ENCODE measurements at places on chromosomes 12 and 14.

- no peak for DNase-seq
These were observed 557 bp downstream of the COPS7A start for GRCh38 chr12:6724409-6724797.

GRCh38 chr12:27309293-27309994 lies 23.2 kb upstream of the BMAL2 start:
- DNase-seq, result no peak

DNA sequence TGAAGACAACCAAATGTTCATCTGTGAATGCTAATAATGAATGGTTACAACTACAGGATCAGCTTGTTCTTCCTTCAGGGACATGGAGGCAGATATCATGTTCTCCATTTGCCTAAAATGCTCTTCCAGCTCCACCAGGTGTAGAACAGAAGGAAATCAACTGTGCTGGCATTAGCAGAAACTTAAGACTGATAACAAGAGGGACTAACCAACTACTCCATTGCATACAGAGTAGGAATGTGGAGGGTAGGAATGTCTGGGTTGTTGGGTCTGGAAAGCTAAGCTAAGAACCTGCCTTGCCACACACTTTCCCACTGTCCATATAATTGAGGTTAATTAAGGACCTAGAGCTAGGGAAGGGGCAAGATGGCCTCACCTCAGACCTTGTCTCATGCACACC lies 11.4 kb upstream of the KRT2 start:
- DNase-seq, result no peak

DNA sequence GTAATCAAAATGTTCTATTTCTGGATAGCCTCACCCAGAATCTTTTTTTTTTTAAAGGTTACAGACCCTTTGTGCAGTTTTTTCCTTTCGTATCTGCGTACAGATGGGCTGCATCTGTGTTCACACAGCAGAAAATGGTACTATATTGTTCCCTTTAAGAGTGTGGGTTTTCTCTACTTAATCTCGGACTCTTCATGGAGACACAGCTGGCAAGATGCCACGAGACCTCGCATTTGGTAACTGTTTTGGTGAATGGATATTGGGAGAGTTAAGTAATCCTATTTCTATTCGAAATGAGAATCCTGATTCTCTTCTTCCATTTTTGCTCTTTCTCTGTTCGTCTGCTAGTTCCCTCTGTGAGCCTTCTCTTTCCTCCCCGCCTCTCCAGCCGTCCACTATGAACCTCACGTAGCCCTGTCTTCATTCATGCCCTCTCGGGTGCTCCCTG lies 85.7 kb downstream of the SAMD4A start:
- no peak for DNase-seq

GRCh38 chr14:72948481-72949138 lies 22.3 kb downstream of the DCAF4 start:
- DNase-seq, result peak; percentile 48

DNA sequence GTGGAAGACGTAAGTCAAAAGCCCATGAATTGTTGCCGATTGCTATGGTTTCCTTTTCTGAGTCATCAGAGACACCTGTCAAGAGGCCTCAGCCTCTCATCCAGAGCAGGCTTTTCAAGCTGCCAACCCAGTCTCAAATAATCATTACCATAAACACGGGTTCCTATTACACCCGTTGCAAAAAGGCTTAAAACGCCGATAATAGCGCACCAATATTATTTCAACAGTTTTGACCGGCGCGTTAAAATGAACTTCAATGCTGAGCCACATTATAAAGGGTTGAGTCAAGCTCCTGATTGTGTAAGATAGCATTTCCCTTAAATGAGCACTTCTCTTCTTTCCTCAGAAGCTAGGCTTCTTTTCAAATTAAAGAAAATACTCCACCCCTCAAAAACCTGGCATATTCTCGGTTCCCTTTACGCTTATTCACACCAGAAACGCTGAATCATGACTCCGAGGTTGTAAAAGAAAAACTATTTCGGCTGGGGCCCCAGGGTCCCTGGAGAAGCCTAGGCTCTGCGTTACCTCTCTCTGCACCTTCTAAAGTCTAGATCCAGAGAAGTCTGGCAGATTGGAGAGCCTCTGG lies 1.4 kb downstream of the TMTC1 start:
- DNase-seq, result no peak

DNA sequence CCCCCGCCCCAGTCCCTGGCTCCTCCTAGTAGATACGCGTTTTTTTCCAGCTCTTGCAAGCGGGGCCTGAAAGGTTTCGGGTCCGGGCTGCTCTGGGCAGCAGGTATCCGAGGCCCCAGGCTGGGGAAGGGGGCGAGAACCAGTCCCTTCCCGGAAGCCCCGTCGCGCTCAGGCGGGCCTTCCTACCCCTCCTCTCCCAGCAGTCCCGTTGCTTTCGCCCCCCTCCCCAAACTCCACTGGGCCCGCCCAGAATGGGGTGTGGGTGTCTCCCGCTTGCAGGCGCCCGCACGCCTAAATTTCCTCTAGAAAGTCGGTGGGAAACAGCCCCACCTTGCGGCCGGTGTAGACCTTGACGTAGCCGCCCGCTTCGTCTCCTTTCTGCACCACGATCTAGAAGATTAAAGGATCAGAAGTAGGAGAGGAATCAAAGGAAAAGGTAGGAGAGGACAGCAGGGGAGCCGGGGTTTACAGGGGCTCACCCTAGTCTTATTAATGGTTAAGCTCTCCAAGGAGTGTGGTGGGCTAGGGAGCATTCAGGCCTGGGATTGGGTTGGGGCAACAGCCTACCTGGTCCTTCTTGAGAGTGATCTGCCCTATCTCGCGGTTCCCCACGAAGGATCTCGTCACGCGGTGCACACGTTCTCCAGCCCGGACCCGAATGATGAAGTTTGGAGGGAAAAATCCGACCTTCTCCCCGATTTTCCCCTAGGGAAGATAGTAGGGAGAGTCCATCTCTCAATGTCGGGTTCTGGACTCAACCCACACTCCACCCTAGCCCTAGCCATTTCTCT lies 7.3 kb downstream of the STAC3 start:
- DNase-seq, result peak; percentile 86

GRCh38 chr12:97754306-97754705 lies 291.7 kb downstream of the RMST start:
- no peak for DNase-seq

DNA sequence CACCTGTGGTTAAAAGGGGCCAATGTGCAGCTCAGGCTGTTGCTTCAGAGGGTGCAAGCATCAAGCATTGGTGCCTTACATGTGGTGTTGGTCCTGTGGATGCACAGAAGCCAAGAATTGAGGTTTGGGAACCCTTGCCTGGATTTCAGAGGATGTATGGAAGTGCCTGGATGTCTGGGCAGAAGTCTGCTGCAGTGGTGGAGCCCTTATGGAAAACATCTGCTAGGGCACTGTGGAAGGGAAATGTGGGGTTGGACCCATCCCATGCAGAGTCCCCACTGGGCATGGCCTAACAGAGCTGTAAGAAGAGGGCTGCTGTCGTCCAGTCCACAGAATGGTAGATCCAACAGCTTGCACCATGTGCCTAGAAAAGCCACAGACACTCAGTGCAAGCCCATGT lies 36.6 kb downstream of the PCNX1 start:
- DNase-seq, result no peak

DNA sequence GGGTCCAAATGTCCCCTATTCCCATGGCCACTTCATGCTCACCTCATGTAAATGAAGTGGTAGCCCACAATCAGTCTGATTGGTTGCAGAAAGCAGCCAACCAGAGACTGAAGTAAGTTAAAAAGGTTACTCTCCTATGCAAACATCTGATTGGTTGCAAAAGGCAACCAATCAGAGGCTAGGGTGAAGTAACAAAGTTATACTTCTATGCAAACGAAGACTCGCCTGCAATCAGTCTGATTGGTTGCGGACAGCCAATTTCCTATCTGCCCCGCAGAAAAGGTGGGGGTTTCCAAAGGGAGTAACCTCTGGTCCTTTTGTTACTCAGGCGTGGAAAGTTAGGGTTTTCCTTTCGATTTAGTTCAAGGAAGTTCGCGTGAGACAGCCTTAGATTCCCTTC lies 208.1 kb upstream of the NEDD1 start:
- DNase-seq, result no peak

- no peak for DNase-seq
These were observed 76.6 kb downstream of the PTPRB start for GRCh38 chr12:70560671-70561070.

- no peak for DNase-seq
These were observed 238.8 kb downstream of the PPFIA2 start for GRCh38 chr12:81520064-81520945.

DNA sequence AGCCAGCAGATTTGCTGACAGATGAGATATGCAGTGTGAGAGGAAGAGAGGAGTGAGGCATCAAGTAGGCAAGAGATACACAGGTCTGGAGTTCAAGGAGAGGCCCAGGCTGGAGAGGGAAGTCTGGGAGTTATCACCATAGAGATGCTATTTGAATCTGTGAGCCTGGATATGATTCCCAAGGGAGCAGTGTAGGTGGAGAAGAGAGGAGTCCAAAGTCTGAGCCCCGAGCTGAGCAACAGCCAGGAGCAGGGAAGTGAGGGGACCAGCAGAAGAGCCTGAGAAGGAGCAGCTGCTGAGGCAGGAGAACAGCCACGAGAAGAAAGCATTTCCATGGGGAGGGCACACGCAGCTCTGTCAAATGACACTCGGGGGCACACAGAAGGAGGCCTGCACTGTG lies 20.2 kb upstream of the NXPH4 start:
- DNase-seq, result no peak

DNA sequence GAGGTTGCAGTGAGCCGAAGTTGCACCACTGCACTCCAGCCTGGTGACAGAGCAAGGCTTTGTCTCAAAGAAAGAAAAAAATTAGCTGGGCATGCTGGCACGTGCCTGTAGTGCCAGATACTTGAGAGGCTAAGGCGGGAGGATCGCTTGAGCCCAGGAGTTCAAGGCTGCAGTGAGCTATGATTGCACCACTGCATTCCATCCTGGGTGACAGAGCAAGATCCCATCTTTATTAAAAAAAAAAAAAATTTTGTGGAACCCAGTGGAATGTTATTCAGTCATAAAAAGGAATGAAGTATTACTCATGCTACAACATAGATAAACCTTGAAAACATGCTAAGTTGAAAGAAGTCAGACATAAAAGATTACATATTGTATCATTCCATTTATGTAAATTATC lies 8.3 kb upstream of the ERBB3 start:
- no peak for DNase-seq

DNA sequence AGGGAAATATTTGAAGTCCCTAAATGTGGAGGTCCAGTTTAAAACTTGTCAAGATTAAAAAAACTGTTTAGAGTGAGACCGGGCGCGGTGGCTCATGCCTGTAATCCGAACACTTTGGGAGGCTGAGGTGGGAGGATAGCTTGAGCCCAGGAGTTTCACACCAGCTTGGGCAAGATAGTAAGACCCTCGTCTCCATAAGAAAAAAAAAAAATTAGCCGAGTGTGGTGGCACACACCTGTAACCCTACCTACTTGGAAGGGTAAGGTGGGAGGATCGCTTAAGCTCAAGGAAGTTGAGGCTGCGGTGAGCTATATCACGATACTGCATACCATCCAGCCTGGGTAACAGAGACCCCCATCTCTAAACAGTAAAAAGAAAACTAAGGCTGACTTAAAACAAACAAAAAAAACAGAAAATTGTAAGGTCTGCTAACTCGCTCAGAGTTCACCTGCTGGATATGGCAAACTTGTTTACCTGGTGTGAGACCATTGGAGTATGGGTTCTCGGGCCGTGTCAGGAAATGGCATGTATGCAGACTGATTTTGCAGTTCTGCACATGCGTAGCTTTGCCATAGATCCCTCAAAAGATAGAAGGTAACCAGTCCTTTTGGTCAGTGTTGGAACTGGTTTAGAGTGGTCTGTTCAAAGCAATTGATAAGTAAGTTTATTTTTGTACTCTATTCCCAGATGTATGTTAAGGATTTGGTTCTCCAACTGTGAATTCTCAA lies 2.1 kb downstream of the RNF10 start:
- DNase-seq, result no peak

GRCh38 chr14:69573831-69574262 lies 824 bp downstream of the CCDC177 start:
- DNase-seq, result no peak

DNA sequence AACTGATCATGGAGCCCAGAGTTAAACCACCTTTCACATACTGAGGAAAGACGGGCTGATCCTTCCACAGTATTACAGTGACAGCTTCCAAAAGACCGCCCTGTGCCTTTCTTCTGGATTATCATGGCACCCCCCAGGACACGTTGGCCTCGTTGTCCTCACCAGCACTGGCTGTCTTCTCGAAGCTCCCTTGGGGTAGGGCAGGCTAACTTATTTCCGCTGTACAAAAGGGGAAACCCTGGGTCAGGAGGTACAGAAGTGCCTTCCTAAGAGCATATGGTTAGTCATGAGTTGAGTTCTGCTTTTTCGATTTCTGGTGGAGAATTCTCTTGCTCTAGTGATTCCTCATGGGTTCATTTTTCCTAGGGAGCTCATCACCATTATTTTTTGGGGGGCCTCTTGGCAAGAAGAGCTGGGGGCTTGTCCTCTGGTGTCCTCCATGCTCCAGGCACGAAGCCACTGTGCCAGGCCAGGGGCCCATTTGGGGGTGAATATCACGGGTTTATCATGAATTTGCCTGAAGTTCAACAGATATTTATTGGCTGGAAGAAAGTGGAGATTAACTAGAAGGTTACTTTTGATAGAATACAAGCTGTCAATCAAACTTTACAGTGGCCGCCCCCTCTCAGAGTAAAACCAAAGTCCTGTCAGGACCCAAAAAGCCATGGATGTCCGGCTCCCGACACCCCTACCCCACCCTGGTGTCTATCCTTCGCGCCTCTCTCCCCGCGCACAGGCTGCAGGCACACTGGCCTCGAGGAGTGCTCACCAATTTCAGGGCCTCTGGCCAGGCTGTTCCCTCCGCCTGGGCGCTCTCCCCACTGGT lies 8.8 kb upstream of the TRAF3 start:
- DNase-seq, result no peak

- no peak for DNase-seq
These were observed 137.4 kb upstream of the NTF3 start for GRCh38 chr12:5294274-5295070.

DNA sequence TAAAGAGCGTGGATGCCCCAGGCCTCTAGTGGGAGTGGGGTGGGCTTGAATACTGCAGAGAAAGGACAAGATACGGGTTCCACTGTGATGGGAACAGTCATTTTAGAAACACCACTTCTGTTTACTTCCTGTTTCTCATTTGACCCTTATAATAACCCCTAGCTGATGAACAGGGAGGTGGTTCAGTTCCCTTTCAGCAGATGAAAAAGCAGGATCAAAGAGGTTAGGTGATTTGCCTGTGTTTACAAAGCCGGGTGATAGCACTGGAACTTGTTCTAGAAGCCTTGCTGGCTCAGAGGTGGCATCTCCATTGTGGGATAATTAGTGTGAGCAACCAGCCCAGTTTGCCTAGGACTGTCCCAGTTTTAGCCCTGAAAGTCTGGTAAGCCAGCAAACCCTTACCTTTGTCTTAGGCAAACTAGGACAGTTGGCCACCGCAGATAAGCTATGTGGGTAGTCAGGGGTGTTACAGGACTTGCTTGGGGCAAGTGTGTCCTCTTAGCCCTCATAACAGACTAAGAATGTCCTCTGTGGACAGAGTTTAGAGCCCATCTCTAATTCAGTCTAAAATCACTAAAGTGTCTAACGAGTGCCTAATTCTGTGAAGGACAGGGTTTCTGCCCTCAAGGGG lies 7.5 kb upstream of the LRP1-AS start:
- DNase-seq, result no peak

GRCh38 chr14:23146351-23146910 lies 27.4 kb upstream of the CEBPE start:
- no peak for DNase-seq
